ENCODE measurements at places on chromosomes 1 and 21.

DNA sequence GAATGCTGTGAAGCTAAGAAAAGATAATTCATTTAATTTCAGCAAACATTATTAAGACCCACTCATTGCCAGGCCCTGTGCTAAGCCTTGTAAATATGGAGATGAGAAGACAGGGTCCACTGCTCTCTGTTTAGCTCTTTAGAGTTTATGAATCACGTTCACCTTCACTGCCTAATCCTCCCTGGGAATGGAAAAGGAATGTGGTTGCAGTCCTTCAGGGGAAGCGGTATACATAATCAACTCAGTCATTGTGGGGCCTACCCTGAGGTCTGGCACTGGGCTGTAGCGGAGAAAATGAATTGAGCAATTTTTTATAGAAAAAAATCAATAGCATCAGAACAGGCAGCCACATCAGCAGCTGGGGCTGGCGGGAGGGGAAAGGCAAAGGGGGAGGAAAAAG, 412.1 kb upstream of the NFIA start:
- no peak for DNase-seq

DNA sequence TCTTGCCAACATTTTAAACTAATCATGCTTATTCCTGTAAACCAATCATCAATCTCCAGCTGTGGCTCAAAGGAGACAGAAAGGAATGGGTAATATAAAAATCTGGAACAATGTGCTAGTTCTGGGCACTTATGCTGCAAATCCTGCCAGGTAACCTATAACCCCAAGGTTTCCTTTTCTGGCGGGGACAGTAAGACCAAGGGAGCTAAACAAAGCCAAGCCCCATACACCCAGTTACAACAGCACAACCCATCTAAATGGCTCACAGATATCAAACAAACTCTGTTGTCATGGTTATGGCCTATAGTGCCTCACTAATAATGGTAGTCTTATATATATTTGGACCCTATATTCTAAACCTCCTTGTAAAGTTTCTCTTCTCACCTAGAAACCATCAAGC, 36.9 kb upstream of the CTBS start:
- DNase-seq, result no peak

GRCh38 chr1:156767879-156768604, 707 bp downstream of the PRCC start:
- DNase-seq, result no peak

DNA sequence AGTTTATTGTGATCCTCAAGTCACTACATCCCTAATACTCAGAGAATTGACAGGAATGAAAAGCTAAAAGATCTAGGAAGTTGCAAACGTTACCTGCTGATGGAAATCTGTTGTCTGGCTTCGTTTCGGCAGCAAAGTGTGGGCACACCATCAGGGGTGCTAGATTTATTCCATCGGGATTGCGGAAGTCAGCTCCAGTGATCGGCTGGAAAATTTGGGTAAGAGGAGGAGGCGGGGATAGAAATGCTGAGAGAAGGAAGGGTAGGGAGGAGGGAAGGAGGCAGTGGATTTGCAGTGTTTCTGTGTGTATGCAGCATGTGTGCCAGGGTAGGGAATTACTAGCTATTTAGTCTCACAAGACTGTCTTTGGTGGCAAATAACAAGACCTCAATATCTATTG, at the start of gene CTSK:
Gene CTSK (minus strand): TSS at position 140 of the 400 bp plus-strand sequence. CDS start 1,455 bp downstream, outside the sequence.
- DNase-seq, result no peak

- DNase-seq, result peak; percentile 33
These were observed 995 bp downstream of the ID3 start for GRCh38 chr1:23558140-23558871.

DNA sequence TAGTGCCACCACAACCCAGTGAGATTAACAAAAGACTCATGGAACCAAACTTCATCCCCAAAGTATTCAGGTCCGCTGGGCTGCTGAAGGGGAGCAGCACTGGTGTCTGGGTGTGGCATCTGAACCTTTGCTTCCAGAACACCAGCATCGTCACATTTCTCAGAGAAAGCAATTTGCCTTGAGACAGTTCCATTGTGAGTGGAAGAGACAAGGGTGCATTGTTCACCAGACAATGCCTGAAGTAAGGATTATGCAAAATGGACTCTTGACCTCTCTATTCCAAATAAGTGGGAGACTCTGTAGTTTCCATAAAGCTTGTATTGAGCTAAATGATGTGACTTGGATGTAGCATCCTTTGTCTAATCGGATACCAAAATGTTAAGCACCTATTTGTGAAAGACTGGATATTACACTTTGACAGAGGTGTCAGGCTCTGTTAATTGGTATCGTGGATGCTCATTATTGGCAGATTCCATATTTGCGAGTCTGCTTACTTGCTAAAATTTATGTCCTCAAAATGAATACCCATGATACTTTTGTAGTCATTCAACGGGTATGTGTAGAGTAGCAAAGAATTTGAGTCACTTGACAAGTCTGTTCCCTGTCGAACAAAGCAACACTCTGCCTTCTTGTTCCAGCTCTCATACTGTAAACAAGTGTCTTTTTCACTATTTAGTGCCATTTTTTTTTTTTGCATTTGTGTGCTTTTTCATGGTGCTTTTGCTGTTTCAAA, 75.6 kb downstream of the MRPS6 start:
- no peak for DNase-seq

DNA sequence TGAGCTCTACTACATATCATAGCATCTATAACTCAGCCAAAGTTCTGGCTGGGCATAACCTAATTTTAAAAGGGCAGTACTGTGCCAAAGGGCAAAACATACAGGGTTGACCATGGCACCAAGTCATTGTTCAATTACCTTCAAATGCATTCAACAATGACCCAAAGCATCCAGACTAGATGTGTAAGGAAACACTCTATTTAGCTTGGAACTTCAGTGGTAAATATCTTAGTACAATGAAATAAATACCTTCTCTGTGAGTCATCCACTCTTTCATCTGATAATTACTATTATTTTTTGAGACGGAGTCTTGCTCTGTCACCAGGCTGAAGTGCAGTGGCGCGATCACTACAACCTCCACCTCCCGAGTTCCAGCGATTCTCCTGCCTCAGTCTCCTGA, 70.0 kb downstream of the NVL start:
- no peak for DNase-seq

- no peak for DNase-seq
These were observed 890.2 kb upstream of the B3GALT2 start for GRCh38 chr1:194076646-194077045.

DNA sequence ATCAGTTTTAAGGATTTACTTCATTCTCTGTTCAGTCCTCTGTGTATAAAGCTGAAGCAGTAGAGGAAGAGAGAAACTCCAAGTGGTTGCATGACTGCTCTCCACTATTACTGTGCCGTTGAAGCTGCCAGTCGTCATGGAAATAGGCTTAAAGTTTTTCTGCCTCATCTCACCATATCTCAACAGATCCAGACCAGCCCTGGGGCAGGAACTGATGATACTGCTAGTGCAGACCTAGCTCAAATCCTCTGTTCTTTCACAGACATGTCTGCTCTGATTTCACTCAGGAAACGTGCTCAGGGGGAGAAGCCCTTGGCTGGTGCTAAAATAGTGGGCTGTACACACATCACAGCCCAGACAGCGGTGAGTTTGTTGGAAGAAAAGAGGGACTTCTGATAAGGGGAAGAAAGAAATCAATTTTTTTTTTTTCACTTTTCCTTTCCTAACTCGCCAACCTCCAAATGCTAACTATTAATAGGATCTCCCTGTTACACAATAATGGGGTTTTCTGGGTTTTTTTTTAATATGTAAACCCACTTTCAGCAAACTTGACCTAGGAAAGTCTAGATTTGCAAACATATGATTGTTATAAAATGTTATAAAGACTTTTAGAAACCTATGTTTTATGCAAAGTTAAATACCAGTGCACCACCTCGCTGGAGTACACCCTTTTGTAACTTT, 22.2 kb upstream of the STRIP1 start:
- DNase-seq, result no peak

DNA sequence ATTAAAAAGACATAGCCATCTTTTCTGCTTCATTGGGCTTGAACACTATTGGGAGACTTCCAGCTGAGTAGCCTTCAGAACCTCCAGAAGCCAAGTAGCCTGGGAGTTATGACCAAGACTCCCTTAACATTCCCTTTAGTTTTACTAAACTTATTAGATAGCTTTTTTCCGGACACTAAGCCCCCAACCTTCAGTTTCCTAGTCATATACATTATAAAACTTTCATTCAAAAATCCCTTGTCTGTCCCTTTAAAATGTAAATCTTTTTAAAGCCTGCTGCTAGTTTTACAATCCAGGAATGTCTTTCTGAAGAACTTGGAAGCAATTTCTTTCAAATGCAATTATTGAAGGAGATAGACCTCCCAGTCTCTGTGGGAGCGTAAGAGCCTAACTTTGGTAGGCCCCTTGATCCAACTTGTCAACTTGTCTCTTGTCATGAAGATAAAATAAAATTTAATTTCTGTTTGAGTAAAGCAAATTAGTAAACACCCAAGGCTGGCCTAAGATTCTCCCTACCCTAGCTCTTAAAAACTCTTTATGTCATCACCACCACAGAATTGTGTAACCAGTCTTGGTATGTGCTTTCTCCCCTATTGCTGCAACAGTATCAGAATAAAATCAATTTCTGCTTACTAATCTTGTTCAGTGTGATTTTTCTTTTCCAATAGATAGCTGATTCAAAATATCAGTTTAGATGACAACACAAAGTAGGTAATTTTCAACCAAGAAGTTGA, 796.2 kb downstream of the PLA2G4A start:
- DNase-seq, result no peak
